ENCODE measurements at places on chromosomes 13 and 19. TPM values are rescaled to one million over a fixed set of nuclear protein-coding genes. Genes with fewer than 3 reads are reported as not detected.

The TMPRSS9 gene
- total RNA-seq, result not detected

The PSG3 gene
- not detected for total RNA-seq

The MBD3L3 gene
- not detected for total RNA-seq

The KCTD15 gene
- 22.0 TPM for total RNA-seq

The FBXO46 gene
- total RNA-seq, result 16.6 TPM

The CLDN10 gene
- total RNA-seq, result 144 TPM

The SOX1 gene
- not detected for total RNA-seq

DNA sequence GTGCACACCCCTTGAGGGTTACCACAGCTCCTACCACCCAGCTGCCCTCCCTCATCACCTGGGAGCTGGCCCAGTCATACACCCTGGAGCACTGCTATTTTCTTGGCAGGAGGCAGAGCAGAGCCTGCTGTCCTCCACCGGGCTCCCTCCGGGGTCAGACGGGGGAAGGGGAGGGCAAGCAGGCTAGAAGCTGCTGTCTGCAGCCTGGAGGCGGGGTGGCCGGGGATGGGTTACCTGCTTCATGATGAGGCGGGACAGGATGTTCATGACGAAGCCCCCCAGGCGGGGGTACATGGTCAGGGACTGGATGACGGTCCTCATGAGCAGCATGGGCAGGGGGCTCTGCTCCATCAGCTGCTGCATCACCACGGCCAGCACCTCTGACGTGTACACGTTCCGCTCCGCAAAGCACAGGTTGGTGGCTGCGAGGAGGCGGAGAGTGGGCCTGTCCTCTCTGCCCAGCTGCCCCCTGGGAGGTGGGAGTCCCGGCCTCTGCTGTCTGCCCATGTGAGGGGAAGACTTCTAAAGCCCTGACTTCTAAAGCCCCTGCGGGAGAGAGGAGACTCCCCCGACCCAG, 2.7 kb upstream of the RSPH6A start:
- DNase-seq, result no peak
- no peaks in the 10 kb centered on the region for H3K36me3 ChIP-seq
- no peak overlapping the region for H3K4me3 ChIP-seq
- no peaks in the 10 kb centered on the region for H3K4me1 ChIP-seq

DNA sequence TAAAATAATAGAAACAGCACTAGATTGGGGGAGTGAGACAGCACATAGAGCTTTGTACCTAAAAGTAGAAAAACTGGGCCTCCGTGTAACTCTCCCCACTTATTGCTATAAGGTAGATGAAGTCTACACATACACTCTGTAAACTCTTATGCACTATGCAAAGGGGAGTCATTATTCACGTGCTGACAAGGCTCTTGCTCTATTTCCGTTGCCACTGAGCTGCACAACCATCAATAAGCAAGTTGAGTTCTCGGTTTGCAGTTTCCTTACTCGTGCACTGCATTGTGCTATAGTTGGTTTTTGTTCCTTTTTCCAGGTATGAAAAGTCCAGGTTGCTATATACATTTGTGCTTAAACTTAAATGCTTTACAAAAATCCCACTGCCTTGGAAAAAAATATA, 294.0 kb upstream of the DACH1 start:
- H3K27ac ChIP-seq, result no peak overlapping the region
- no peaks in the 10 kb centered on the region for H3K4me1 ChIP-seq
- no peak for DNase-seq
- no peaks in the 10 kb centered on the region for H3K36me3 ChIP-seq

DNA sequence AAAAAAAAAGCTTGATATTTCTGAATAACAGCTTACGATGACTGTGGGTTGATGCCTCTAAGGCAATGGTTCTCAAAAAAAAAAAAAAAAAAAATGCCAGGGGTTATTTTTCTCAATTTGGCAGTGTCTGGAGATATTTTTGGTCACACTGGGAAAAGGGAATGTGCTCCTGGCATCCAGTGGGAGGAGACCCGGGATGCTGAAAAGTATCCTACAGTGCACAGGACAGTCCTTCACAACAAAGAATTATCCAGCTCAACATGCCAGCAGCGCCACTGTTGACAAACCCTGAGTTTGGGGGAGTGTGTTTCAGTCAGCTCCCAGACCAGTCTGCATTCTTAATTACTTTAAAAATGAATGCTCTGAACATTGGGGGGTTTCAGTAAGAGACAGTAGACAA, 54.5 kb downstream of the FLT3 start:
- DNase-seq, result no peak
- no peaks in the 10 kb centered on the region for H3K36me3 ChIP-seq
- no peak overlapping the region for H3K27ac ChIP-seq
- no peak overlapping the region for H3K4me3 ChIP-seq
- H3K4me1 ChIP-seq, result no peaks in the 10 kb centered on the region
- no peaks in the 10 kb centered on the region for H3K27me3 ChIP-seq

GRCh38 chr19:4360641-4361151, 17.3 kb downstream of the MPND start:
- H3K36me3 ChIP-seq, result peaks cover 27% of the 10 kb centered on the region
- H3K4me3 ChIP-seq, result no peak overlapping the region
- peak; percentile 87 for DNase-seq

DNA sequence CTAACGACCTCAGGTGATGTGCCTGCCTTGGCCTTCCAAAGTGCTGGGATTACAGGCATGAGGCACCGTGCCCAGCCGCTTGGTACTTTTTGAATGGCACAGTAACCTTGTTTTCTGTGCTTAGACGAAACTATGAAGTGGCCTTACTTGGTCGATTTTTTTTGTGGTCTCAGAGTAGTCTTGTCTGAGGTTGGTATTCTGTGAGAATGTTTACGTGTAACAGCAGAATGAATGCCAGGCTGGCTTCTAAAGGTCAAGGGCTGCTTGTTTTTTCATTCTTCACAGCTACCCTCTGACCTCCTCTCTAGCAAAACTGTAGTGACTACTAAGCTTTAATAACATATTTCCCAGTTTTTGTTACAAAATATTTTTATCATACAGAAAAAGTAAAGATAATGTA, 313.3 kb downstream of the GPC6 start:
- no peak overlapping the region for H3K27ac ChIP-seq
- H3K4me3 ChIP-seq, result no peak overlapping the region
- H3K36me3 ChIP-seq, result no peaks in the 10 kb centered on the region

- H3K27ac ChIP-seq, result no peak overlapping the region
- no peak overlapping the region for H3K4me3 ChIP-seq
- no peak for DNase-seq
- no peaks in the 10 kb centered on the region for H3K36me3 ChIP-seq
Observed at GRCh38 chr13:67772807-67773453, 542.8 kb upstream of the PCDH9 start.

DNA sequence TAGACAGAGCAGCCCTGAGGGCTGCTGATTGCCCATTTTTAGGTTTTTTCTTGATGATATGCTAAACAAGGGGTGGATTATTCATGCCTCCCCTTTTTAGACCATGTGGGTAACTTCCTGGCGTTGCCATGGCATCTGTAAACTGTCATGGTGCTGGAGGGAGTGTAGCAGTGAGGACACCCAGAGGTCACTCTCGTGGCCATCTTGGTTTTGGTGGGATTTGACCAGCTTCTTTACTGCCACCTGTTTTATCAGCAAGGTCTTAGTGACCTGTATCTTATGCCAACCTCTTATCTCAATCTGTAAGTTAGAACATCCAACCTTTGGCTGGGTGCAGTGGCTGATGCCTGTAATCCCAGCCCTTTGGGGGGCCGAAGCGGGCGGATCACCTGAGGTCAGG, 148.0 kb downstream of the PTPRS start:
- no peaks in the 10 kb centered on the region for H3K27me3 ChIP-seq
- no peak overlapping the region for H3K4me3 ChIP-seq
- no peaks in the 10 kb centered on the region for H3K36me3 ChIP-seq
- no peak overlapping the region for H3K27ac ChIP-seq
- DNase-seq, result no peak
- no peaks in the 10 kb centered on the region for H3K4me1 ChIP-seq

DNA sequence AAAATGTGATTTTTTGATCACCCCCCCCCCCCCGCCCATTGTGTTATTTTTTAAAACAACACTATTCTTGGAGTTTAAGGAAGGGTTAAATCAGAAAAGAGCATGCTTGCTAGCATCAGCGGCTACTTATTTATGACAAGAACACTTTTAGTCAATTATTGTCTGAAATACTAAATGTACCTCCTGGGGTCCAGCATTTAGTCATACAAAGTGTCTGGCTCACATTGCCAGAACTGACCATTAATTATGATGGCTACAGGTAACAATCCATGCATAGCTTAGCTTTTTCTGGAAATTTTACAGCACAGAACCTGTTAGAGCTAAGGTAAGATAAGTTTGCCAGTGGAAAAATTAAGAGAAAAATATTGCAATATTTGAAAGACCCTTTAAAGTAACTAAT, 90.1 kb downstream of the PCDH9 start:
- H3K36me3 ChIP-seq, result no peaks in the 10 kb centered on the region
- DNase-seq, result no peak
- H3K4me1 ChIP-seq, result no peaks in the 10 kb centered on the region
- H3K27ac ChIP-seq, result no peak overlapping the region

DNA sequence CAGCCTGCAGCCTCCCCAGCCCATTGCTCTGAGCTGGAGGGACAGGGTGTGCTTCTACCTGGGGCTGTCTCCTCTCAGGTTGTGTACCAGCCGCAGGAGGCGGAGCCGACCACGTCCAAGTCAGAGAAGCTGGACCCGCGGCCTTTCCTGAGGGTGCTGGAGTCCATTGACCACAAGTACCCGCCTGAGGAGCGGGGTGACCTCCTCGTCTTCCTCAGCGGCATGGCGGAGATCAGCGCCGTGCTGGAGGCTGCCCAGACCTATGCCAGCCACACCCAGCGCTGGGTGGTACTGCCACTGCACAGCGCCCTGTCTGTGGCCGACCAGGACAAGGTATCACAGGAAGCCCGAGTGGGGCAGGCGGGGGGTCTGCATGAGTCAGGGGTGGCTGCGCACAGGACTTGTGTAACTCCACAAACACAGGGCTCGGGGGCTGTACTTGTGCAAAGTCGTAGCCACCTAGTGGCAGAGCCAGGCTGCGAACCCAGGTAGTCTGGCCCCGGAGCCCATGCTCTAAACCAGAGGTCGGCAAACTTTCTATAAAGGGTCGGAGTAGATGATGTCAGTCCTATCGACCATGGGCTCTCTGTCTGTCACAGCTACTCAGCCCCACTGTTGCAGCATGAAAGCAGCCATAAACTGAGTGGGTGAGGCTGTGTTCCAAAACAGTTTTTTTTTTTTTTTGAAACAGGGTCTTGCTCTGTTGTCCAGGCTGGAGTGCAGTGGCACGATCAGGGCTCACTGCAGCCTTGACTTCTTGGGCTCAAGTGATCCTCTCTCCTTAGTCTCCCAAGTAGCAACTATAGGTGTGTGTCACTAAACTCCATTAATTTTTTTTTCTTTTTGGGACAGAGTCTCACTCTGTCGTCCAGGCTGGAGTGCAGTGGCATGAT, 8.9 kb downstream of the DHX34 start:
- no peaks in the 10 kb centered on the region for H3K4me1 ChIP-seq
- H3K36me3 ChIP-seq, result peaks cover 50% of the 10 kb centered on the region

DNA sequence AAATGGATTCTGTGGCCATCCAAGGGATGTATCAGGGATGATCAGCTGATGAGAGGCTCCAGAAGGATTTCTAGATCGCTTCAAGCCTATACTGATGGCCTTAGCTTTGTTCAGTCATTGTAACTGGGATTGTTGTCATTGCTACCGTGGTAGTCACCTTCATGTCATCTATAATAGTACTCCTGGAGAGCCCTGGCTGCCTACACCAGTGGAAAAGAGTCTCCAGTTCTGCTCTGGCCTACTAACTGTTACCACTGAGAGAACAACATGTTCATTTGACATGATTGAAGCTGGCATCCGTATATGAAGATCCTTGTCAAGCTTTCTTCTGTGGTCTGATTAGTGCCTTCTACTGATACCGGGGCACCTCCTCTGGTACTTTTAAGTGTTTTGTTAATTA, 131.3 kb downstream of the B3GLCT start:
- H3K4me3 ChIP-seq, result no peak overlapping the region
- no peaks in the 10 kb centered on the region for H3K4me1 ChIP-seq
- H3K27me3 ChIP-seq, result no peaks in the 10 kb centered on the region

- H3K36me3 ChIP-seq, result no peaks in the 10 kb centered on the region
- H3K27me3 ChIP-seq, result no peaks in the 10 kb centered on the region
- no peak overlapping the region for H3K27ac ChIP-seq
Observed at GRCh38 chr13:107284173-107284572, 716.2 kb upstream of the ARGLU1 start.

DNA sequence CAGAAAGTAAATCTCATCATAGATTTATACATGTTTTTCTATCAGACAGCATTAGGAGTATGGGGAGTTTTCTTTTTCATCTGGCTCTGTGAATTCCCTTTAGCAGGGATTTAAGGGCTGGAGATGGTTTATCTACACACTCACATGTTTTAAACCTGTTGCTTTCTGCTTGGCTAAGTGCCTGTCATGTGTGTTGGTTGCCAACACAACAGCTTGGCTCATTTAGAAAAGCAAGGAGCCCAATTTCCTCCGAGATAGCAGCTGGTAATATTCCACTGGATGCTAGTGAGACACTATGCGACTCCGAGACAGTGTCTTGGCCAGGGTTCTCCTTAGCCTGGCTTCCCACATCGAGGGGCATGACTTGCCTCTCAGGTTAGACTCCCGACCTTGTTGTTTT, 83.3 kb downstream of the KLF5 start:
- peak; percentile 83 for DNase-seq
- no peak overlapping the region for H3K4me3 ChIP-seq
- H3K27ac ChIP-seq, result no peak overlapping the region
- no peaks in the 10 kb centered on the region for H3K36me3 ChIP-seq
